Stimulated activated CD8-positive, alpha-beta memory T cell treated with anti-CD3 and anti-CD28 coated beads, Interleukin-4, amount 100 ng/mL, for 4 hours (primary cell): ENCODE measurements at places on chromosomes 2 and 18.

- no peak for DNase-seq
Observed at GRCh38 chr2:150806336-150806735, 318.9 kb upstream of the RND3 start.

- no peak for DNase-seq
Observed at GRCh38 chr2:227739351-227739750, 6.3 kb upstream of the SCYGR8 start.

DNA sequence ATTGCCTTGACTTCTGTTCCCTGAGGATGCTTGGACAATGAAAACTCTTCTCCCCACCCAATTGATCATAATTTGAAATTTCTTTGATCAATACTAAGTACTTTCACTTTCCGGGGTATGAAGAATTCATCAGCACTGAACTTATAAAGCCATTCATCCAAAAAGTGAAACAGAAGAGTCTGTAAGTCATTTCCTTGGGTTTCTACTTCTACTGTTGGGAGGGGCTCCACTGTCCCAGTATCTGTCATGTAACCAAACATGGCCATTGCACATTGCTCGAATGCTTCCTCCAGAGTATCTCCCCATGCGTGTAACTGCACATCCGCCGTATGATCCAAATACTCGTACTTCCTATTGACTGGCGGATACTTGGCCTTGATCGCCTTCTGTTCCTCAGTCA, 30.3 kb downstream of the NCL start:
- no peak for DNase-seq

GRCh38 chr18:36476433-36476832, 178.9 kb downstream of the FHOD3 start:
- no peak for DNase-seq

- DNase-seq = no peak
Observed at GRCh38 chr2:14234911-14235310, 397.6 kb upstream of the LRATD1 start.
